Retinal pigment epithelial cell (primary cell): ENCODE measurements at places on chromosomes 16 and 17.
A peak's percentile ranks its signal among the peaks of the same experiment; 100 is the strongest.

- DNase-seq: no peak
Observed at GRCh38 chr16:892536-893255, 78.1 kb downstream of the LMF1 start.

GRCh38 chr17:53137869-53138268, 684.9 kb upstream of the KIF2B start:
- no peak for DNase-seq

GRCh38 chr16:84323606-84324005, 28.9 kb downstream of the WFDC1 start:
- DNase-seq: no peak

GRCh38 chr16:20380782-20381181, 23.8 kb downstream of the PDILT start:
- DNase-seq: no peak

DNA sequence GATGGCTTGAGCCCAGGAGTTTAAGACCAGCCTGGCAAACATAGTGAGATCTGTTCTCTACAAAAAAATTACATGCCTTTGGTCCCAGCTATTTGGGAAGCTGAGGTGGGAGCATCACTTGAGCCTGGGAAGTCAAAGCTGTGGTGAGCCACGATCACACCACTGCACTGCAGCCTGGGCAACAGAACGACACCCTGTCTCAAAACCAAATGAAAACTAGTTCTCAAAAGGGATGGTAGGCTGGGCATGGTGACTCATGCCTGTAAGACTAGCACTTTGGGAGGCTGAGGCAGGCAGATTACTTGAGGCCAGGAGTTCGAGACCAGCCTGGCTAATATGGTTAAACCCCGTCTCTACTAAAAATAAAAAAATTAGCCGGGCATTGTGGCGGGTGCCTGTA, 31.1 kb downstream of the PPM1D start:
- DNase-seq: no peak

DNA sequence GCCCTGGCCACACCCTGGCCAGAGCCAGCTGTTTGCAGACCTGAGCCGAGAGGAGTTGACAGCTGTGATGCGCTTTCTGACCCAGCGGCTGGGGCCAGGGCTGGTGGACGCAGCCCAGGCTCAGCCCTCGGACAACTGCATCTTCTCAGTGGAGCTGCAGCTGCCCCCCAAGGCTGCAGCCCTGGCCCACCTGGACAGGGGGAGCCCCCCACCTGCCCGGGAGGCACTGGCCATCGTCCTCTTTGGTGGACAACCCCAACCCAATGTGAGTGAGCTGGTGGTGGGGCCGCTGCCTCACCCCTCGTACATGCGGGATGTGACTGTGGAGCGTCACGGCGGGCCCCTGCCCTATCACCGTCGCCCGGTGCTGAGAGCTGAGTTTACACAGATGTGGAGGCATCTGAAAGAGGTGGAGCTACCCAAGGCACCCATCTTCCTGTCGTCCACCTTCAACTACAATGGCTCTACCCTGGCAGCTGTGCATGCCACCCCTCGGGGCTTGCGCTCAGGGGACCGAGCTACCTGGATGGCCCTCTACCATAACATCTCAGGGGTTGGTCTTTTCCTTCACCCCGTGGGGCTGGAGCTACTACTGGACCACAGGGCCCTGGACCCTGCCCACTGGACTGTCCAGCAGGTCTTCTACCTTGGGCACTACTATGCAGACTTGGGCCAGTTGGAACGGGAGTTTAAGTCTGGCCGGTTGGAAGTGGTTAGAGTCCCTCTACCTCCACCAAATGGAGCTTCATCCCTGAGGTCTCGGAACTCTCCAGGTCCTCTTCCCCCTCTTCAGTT, 578 bp downstream of the AOC2 start:
- no peak for DNase-seq

DNA sequence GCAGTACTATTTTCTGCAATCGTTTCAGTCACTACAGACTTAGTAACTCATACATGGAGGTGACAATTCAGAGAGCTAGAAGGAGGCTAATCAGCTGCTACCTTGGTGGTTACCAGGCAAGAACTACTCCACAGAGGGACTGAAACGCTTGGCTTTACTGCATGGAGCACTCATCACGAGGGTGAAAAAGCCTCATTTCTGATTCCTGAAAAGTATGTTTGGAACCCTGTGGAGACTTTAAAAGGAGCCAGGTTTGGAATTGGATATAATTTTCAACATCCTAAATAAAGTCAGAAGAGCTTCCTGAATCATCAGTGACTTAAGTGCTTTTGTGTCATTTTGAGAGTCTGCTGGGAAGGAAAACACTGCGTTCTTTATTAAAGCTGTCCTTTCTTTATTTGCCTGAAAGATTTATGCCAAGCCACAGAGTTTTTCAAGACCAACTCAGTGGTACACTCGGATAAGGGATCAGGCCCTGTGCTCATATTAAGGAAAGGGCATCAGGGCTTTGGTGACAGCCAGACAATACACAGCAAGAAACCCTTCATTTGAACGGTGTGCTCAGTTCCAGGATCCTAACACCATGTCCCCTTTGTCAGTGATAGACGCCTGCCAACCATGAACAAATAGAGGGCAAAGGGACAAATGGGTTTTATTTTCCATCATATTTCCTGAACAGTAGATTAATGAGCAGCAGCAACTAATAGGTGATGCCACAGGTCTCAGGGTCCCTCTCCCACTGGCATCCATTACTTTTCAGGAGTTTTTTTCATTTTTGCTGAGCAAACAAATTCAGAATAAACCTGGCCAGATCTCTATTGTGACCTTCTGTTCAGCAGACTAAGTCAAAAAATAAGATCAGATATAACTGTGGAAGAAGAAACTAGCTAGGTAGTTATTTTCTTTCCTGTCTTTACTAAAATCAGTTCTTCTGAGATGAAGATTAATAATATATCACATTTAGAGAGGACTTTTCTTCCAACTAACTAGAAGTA, 80.5 kb upstream of the CLEC18B start:
- no peak for DNase-seq

DNA sequence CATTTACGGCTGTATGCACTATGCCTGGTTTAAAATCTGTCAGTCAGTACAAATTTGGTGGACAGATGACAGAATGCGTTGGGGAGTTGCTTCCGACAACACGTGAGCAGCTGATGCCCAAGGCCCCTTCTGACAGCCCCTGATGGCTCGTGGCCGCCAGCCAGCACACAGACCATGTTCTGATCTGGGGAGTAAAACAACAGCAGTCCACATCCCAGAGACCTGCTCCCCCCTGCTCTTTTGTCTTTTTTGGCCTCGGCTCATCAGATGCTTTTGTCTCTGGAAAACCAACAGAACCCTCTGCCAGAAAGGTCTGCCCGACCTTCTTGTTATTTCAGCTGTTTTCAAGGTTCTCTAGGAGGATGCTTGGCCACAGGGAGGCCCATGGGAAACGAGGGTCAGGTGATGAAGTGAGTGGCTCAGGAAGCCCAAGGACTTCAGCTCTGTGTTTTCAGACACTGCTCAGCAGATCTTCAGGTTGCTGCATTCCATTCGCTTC, 10.8 kb downstream of the ARSG start:
- DNase-seq: no peak

GRCh38 chr17:31549121-31549524, 157.6 kb downstream of the RAB11FIP4 start:
- DNase-seq: no peak

- DNase-seq: no peak
Observed at GRCh38 chr17:65254166-65254565, 117.0 kb downstream of the RGS9 start.

- DNase-seq: no peak
Observed at GRCh38 chr17:21345236-21345635, 30.9 kb upstream of the KCNJ12 start.

DNA sequence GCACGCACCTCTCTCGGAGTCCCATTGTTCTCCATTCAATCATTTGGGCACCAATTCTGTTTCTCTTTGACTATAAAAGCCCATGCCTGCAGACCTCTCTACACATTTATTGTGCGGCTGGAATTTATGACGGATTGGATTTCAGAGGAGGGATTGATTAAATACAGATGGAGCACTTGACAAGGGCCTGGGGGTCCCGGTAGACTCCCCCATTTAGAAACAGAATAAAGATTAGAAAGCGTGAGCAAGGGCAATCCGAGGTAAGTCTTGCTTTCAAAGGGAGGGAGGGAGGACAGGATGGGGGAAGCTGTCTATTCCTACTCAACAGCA, 15.1 kb upstream of the PITPNM3 start:
- no peak for DNase-seq

- no peak for DNase-seq
Observed at GRCh38 chr16:4499196-4499555, 23.0 kb downstream of the HMOX2 start.

DNA sequence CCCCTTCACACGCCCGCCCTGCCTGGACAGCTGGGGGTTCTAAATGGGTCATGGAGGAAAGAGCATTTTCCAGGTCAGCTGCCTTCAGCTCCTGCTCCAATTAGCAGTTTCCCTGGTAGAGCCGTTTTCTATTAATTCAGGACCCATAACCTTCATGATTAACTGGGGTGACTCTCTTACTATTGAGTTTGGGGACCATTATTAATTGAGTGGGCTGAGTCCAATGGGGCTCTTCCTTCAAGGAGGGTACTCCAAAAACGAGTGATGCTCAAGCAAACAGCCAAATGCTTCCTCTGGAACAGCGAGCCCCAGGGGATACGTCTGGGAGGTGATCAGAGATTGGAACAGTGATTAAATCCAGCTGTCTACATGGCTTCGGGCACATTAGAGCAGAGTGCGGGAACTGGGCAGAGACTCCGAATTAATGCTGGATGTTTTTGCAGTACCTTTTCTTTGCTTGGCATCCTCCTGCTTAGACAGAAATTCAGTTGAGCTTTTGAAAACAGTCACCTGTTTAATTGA, 68.1 kb upstream of the CACNG3 start:
- DNase-seq: no peak

GRCh38 chr17:51666971-51667705, 406.8 kb downstream of the UTP18 start:
- DNase-seq: no peak

DNA sequence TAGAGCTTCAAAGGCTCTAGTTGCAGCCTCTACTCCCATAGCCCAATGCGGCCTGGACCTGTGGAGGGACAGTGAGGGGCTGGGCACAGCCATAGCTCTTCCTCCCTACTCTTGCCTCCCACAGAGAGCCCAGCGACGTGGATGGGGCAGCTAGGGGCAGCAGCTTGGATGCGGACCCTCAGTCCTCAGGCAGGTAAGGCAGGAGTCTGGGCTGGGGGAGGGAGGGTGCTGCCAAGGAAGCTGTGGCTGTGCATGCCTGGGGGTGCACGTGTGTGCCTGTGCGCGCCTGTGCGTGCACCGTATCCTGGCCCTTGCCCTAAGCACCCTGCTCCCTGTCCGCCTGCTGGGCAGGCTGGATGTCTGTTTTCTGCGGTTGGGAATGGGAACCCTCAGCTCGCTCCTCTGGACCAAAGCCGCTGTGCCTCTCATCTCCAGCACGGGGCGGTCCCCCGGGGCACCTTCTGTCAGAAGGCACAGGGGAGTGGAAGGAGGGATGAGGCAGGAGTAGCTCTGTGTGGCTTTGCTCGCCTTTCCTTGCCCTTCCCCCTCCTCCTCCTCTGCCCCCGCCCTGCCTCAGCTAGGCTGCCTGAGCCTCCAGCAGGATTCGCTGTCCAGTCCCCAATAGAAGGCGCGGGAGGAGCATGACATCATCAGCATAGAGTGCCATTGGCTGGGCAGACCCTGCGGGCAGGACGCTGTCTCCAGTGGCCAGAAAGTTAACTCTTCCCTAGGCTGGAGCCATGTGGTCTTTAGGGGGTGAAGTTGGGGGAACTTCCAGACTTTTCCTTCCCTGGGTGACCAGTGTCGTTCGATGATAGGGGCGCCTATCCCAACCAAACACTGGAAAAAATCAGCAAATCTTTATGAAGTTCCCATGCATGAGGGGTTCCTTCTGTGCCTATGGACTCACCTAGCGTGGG, 797 bp downstream of the PRCD start:
- DNase-seq: peak; percentile 81

- no peak for DNase-seq
Observed at GRCh38 chr16:65044873-65045272, 77.0 kb downstream of the CDH11 start.

DNA sequence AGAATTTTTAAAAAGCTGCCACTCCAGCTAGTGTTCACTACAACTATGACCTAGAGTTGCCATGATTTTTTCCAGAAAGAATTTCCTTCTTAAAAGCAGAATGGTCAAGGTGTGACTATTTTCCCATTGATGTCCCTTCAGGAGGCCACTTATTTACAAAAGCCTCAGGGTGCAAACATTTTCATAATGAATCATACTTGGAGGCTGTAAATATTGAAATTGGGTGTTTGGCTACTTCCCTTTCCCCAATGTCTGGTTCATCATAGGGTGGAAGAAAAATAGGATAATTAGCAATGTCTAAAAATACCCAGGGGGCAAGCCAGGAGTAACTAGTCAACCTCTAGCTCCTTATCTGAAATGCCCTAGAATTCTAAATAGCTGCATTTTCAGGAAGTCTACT, 18.8 kb downstream of the AXIN2 start:
- no peak for DNase-seq

GRCh38 chr16:12737563-12737962, 66.1 kb downstream of the CPPED1 start:
- no peak for DNase-seq

GRCh38 chr17:57086069-57086930, 1.3 kb downstream of the AKAP1 start:
- no peak for DNase-seq

- no peak for DNase-seq
Observed at GRCh38 chr16:76345163-76345661, 68.0 kb downstream of the CNTNAP4 start.

DNA sequence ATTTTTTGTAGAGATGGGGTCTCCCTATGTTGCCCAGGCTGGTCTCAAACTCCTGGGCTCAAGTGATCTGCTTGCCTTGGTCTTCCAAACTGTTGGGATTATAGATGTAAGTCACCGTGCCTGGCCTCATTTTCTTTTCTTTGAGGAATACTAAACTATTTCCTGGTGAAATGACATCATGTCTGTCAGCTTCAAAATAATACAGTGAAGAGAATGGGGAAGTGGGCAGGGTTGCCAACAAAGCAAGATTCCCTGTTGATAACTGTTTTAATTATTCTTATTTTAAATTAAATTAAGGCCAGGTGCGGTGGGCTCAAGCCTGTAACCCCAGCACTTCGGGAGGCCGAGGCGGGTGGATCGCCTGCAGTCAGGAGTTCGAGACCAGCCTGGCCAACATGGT, 21.1 kb downstream of the PIPOX start:
- no peak for DNase-seq

GRCh38 chr17:80855948-80856862, 135.4 kb upstream of the CHMP6 start:
- DNase-seq: peak; percentile 79

GRCh38 chr17:80523054-80523744, 21.4 kb upstream of the RPTOR start:
- no peak for DNase-seq

DNA sequence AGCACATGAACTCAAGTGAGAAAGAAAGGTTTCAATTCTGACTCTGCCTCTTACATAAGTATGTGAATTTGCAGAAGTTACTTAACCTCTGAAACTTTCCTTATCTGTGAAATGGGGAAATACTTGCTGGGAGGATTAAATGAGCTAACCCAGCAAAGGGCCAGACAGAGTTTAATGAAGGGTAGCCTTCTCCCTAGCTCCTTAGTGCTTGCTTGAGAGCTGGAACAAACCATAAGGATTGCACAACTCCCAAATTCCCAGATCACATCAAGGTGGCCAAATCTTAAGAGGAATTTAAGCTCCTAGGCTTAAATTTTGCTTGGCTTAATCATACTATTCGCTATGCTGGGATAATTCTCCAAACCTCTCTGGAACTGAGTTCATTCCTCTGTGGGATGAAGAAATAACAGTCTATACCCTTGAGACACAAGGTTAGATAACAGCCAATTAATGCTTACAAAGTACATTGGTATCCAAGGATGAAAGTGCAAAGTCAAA, 11.8 kb upstream of the WSB1 start:
- DNase-seq: peak; percentile 80

GRCh38 chr17:74524653-74525464, 6.4 kb downstream of the CD300LB start:
- DNase-seq: no peak
